Activated T-helper 1 cell treated with anti-CD3 and anti-CD28 coated beads, Interleukin-12 subunit alpha, Interleukin-12 subunit beta, Interleukin-2, Interleukin-4 antibody, amounts not matched to agents 30 ng/mL and 10 ng/mL and 1 ng/mL, durations not matched to agents 14 hours and 24 hours and 36 hours (primary cell): ENCODE measurements at places on chromosomes 3 and 15.
A peak's percentile ranks its signal among the peaks of the same experiment; 100 is the strongest.

DNA sequence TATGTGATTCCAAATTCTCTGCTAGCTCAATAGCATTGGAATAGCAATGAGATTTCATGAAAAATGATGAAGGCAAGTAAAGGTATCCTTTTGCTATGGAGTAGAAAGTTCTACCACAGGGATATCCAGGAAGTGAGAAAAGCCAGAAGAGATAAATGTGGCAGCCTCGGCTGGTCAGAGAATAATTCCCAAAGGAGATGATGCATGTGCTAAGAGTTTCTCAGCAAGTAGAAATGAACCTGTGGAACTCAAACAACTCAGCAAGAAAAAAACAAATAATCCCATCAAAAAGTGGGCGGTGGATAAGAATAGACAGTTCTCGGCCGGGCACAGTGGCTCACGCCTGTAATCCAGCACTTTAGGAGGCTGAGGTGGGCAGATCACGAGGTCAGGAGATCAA is 38.2 kb downstream of the ALS2CL start:
- no peak for DNase-seq

- no peak for DNase-seq
These were observed 15.9 kb upstream of the USP3 start for GRCh38 chr15:63488398-63488960.

GRCh38 chr15:50298340-50298739 is 32.8 kb upstream of the HDC start:
- no peak for DNase-seq

- DNase-seq = no peak
These were observed 13.6 kb downstream of the IP6K1 start for GRCh38 chr3:49772703-49773102.

- DNase-seq = no peak
These were observed 4.3 kb upstream of the FRMD5 start for GRCh38 chr15:44199393-44199792.

- DNase-seq = no peak
These were observed 7.0 kb upstream of the DNAJB8 start for GRCh38 chr3:128473737-128474136.

- DNase-seq = no peak
These were observed 163.7 kb downstream of the GREM1 start for GRCh38 chr15:32881528-32881927.

- no peak for DNase-seq
These were observed 2.7 kb downstream of the CERS3 start for GRCh38 chr15:100526027-100526481.

DNA sequence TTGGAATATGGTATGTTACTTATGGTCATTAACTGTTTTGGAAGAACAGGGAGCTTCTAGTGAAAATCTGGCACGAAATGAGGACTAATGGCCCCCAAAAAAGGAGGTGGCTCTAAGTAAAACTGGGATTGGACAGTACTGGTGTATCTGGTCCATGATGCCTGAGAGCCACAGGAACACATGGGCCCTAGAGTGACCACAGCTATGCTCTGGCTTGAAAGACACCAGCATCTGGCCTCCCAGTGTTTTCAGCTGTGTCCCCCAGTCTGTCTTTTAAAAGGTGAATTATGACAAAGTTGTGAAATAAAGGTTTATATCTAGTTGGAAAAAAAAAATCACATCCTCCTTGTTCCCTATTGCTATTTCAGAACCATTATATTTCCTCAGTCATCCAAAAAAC is 64.5 kb downstream of the GSK3B start:
- no peak for DNase-seq

DNA sequence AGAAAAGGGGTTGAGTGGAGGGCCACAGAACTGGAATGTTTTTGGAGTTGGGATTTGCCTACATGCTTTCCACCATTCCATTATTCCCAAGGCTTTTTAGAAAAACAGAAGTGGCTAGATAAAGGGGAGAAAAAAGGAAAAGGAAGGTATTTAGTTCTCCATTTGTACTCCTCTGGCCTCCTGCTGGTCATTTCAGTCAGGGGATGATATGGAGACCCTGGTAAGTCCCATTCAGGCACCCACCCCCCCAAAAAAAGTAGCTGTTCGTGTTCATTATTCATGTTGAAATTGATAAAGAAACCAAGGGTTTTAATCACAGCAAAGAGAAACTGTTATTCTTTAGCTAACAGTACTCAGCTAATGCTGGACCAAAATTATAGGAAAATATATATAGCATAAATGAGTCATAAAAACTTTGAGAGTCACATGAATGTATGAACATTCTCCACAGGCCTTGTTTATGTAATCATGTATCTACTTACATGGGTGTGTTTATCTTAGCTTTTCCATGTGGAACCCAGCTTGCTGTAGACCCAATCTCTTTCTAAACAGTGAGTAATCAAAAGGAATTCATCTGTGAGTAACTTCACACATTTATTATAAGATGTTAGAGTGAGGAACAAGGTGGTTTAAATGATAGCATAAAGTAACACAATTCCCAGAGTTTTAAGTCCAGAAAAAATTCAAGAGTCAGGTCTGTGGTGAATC is 167.2 kb downstream of the KCNMB2 start:
- no peak for DNase-seq

DNA sequence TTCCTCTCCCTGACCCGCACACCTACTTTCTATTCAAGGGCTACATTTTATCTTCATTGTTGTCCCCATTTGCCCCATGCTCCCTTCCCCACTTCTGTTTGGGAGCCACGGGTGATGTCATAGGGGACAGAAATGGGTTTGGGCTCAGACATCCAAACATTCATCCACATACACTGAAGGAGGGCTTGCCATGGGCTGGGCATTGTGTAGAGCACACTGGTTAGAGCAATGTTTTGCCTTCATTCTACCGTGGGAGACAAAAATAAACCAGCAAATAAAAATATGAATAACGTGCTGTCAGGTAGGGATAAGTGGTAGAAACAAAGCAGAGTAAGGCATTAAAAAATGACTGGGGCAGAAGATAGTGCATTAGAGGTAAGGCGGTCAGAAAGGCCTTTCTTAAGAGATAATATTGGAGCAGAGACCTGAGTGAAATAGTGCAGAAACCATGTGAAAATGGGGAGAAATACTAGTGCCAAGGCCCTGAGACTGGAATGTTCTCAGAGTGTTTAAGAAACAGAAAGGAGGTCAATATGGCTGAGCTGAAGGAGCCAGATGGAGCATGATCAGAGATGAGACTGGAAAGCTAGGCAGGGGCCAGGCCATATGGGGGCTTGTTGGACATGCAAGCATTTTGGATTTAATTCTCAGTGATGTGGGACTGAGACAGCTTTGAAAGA is 40.9 kb upstream of the CLSTN2 start:
- no peak for DNase-seq

GRCh38 chr3:187973977-187974870 is 179.7 kb upstream of the LPP start:
- no peak for DNase-seq

- no peak for DNase-seq
These were observed 35.5 kb downstream of the USF3 start for GRCh38 chr3:113660896-113661295.

- DNase-seq = no peak
These were observed 57.0 kb downstream of the ARHGEF26 start for GRCh38 chr3:154178172-154178571.

- no peak for DNase-seq
These were observed 104.9 kb downstream of the NSUN3 start for GRCh38 chr3:94167796-94168195.

- DNase-seq = no peak
These were observed 1559.3 kb upstream of the GBE1 start for GRCh38 chr3:83320726-83321125.

GRCh38 chr3:114333180-114333922 is 39.5 kb downstream of the TIGIT start:
- no peak for DNase-seq

- no peak for DNase-seq
These were observed 22.8 kb downstream of the MESP1 start for GRCh38 chr15:89728254-89728653.

DNA sequence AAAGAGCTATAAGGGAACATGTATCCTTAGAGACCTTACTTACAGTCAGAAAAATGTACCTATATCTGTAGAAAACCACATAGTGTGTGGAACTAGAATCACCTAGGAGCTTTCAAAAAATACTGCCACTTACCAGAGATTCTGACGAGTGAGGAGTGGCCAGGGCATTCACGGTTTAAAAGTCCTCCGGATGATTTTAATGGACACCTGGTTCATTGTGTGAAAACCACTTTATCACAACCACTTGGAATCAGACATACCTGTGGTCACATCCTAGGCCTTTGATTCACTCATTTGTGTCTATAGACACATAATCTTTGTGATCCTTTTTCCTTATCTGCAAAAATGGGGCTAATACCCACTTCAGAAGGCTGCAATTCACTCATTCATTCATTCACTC is 159.8 kb downstream of the MBNL1 start:
- no peak for DNase-seq

GRCh38 chr15:75203908-75204263 is 2.2 kb downstream of the C15orf39 start:
- DNase-seq = no peak

- no peak for DNase-seq
These were observed 26.9 kb upstream of the LINGO1 start for GRCh38 chr15:77659350-77660321.

GRCh38 chr3:129557548-129557894 is 14.5 kb downstream of the H1-8 start:
- DNase-seq = no peak

- DNase-seq = no peak
These were observed 13.9 kb downstream of the UPK1B start for GRCh38 chr3:119187266-119187665.

DNA sequence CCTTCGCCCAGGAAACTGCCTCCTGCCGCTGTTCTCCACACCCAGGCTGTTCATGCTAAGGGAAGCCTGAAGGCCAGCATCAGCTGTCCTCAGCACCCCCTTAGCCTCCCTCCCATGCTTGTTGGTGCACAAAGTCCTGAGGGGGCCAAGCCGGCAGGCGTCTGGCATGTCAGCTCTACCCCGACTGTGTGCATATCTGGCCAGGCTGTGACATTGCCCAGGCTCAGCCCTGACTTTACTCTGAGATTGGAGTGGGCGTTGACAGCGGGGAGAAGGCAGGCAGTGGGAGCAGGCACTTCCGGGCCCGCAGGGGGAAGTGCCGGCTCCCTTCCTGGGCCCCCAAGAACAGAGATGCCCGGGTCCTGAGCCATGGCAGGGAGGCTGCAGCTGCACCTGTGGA is 492.2 kb downstream of the AGBL1 start:
- no peak for DNase-seq

DNA sequence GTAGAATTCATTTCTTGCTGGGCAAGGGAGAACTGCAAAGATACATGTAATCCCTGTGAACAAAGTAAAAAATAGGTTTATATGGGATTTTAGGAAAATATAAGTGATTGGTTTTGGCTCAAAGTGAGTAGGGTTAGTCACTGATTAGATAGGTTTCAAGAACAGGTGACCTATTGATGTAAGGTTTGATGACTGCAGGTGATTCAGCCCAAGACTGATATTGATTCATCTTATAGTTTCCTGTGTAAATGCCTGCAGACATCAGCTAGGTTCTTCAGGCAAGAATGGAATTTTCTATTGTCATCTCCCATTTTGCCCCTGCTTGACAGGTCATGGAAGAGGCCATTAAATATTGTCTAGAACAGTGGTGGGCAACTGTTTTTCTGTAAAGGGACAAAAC is 23.9 kb upstream of the ARID3B start:
- DNase-seq = no peak

- DNase-seq = no peak
These were observed 200.4 kb downstream of the CDIN1 start for GRCh38 chr15:36779744-36780408.

DNA sequence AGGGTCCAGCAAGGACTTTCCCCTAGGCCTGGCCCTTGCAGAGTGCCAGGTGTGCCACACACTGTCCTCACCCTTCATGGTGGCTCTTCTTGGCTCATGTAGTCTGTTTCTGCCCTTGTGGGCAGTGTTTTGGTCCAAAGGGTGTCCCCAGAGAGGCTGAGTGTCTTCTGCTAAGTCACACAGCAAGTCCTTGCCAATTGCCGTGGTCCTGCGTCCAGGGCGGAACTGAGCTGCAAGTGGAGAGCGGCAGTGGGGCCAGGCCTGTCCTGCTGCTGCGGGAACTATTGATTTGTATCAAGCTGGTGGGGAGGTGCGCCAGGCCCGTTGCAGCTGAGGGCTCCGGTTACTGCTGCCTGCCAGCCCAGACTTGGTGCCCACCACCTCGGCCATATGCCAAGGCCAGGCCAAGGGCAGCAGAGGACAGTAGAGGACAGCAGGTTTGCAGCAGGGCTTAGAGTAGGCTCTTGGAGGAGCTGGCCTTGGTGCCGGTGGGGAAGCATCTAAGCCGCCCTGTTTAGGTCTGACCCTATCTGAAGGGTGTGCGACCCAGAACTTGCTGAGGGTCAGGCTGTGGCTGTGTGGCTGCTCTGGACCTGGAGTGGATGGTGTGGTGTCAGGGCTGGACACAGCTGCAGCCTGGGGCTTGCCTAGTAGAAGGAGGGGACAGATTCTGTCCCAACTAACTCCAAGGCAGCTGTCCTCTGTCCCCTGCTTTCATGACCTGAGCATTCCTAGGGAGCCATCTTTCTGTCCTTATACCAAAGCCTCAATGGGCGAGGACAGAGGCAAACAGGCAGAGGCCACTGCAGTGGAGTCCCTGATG is 4.5 kb downstream of the AMIGO3 start:
- no peak for DNase-seq

GRCh38 chr3:15064835-15065549 is at the start of gene MRPS25:
TSS of gene MRPS25 (minus strand) at chr3:15065315. CDS start at chr3:15065194, 121 bp downstream.
- peak; percentile 90 for DNase-seq

GRCh38 chr3:38364721-38365400 is 18.3 kb downstream of the XYLB start:
- no peak for DNase-seq

DNA sequence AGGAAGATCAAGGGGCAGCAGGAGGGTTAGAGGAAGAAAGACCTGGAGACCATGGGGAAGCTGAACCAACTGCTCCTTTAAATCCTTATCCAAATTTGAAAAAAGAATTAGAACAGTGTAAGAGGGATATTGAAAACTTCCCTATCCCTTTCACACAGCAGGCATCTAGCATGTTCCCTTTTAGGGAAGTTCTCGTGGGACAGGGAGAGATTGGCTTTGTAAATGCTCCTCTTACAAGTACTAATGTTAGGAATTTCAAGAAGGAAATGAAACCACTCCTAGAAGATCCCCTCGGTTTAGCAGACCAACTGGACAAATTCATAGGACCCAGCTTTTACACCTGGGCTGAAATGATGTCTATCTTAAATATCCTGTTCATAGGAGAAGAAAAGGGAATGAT is 41.5 kb downstream of the PPCDC start:
- no peak for DNase-seq

DNA sequence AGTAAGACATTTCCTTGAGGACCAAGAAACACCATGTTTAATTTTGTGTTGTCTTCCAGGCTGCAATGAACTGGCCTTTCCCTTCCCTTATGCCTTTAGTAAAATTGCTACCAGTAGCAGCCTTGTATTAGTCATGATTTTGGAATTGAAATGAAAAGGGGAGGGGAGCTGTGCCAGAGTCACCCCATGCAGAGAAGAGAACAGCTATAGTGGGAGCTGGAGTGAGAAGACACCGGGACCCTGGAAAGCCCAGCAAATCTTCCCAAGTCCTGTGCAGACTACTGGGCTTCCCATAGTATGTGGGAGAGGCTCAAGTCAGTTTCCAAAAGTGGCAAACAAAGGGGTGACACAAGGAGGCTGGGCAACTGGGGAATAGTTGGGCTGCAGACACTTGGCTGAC is 178.5 kb downstream of the NR1D2 start:
- no peak for DNase-seq
